ENCODE measurements at places on chromosomes 5 and 9.

DNA sequence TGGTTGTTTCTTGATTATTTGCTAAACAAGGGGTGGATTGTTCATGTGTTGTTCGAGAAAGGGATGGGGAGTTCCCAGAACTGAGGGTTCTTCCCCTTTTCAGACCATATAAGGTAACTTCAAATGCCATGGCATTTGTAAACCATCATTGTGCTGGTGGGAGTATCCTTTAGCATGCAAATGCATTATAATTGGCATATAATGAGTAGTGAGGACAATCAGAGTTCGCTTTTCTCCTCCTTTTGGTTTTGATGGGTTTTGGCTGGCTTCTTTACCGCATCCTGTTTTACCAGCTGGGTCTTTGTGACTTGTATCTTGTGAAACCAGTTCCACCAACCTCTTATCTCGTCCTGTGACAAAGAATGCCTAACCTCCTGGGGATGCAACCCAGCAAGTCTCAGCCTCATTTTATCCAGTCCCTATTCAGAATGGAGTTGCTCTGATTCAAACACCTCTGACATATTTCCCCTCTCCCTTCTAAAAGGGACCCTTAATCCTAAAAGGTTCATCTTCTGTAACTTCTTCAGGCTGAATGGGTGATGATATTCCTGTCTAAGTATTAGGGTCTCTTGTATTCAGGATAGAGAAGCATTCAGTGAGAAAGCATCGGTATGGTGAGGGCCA lies 8.7 kb upstream of the FBN2 start:
- DNase-seq = no peak

DNA sequence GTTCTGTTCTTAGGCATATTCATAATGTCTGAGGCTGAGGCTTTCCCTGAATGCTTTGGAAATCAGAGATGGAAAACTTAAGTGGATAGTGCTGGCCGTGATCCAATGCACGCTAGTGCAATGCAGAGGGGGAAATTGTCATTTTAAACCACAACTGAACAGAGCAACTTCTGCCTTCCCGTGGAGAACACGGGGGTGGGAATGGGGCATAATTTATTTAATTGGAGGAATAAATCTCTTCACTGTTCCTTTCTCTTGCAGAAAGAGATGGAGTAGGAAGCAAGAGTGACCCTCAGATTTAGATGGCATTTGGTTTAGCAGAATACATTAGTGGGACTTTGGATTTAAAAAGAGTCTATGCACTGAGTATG lies 22.9 kb upstream of the NREP start:
- DNase-seq = no peak

DNA sequence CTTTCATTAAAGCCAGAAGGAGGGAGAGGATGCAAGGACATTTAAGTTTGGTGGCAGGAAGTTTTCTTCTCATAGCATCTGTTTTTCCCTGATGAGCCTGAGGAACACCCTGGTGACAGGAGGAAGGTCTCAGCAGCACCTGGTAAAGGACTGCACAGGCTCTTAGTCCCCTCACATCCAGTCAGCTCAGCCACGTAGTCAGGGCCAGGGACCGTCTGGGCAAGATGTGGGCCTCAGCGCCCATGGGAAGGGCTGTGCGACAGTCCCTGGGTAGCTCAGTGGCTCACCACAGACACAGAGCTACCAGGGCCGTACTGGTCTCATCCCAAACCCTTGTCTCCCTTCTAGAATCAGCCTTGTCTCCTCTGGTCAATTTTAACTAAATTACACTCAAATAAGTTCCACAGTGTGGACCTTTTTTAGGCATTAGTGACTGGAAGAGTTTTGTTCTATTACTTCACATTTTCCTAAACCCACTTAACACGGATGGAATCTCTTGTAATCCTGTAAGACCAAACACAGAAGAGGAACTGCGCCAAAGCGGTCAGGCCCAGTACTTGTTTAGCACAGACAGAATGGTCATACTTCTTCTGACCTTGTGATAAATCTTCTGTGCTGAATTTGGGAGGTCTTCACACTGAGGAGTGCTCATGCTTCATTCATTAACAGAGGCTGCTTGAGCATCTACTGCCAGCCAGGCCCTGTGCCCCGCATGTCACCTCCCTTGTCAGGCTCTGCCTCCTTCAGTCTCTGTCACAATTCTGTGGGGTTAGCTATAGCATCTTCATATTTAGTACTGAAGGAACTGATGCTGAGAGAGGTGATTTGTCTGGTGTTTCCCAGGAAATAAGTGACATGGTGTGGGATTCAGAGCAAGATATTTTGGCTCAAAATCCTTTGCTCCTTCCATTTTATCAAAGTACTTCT lies 91.4 kb downstream of the ANGPTL2 start:
- no peak for DNase-seq

GRCh38 chr5:16505140-16505891 lies 39.7 kb upstream of the ZNF622 start:
- no peak for DNase-seq

DNA sequence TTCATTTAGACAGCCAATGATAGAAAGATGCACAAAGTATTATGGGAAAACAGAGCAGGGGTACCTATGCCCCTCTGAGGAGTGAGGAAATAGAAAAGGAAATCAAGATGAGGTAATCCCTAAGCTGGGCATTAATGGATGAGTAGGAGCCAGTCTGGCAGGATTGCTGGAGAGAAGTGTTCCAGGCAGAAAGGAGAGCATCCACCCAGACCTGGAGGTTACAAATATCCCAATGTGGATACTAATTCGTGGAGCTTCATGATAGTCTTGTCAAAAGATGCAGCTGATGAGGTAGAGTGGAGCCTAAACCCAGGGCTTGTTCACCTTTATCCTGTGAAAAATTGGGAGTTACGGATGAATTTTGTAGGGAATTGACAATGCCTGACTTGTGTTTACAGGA lies 328.0 kb downstream of the ZNF608 start:
- no peak for DNase-seq

Measured in stimulated activated CD4-positive, alpha-beta T cell treated with anti-CD3 and anti-CD28 coated beads, Interleukin-15, amount 100 ng/mL, for 1 hour (primary cell).